Fibroblast of upper back skin (primary cell): ENCODE measurements at places on chromosomes 7 and 10.

DNA sequence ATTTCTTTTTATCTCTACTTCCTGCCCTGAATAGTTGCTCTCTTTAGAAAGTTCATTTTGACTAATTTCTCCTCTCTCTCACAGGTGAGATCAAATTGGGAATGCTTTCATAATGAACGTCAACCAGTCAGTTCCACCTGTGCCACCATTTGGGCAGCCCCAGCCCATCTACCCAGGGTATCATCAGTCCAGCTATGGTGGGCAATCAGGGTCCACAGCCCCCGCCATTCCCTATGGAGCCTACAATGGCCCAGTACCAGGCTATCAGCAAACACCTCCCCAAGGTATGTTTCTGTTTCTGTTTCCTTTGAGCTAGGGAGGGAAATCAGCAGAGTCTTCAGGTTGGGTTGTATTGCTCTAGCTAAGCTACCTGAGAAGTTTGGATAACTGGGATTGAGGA is 2.5 kb downstream of the SEC24C start:
- DNase-seq: no peak

DNA sequence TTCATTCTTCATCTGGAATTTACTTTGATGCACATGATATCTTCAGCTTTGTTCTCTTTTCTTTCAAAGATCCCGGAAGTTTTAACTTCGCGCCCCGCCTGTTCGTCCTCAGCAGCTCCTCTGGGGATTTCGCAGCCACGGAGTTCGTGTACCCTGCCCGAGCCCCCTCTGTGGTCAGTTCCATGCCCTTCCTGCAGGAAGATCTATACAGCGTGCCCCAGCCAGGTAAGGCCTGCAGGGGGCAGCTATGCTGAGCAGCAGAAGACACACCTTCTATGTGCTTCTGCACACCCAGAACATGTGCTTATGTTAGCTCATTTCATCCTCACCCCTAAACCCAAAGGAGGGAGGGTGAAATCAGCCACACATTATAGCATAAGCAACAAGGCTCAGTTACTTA is 79.7 kb upstream of the LYZL2 start:
- DNase-seq: no peak

GRCh38 chr7:135300913-135301765 is 67.5 kb downstream of the STRA8 start:
- DNase-seq: peak; percentile 62

DNA sequence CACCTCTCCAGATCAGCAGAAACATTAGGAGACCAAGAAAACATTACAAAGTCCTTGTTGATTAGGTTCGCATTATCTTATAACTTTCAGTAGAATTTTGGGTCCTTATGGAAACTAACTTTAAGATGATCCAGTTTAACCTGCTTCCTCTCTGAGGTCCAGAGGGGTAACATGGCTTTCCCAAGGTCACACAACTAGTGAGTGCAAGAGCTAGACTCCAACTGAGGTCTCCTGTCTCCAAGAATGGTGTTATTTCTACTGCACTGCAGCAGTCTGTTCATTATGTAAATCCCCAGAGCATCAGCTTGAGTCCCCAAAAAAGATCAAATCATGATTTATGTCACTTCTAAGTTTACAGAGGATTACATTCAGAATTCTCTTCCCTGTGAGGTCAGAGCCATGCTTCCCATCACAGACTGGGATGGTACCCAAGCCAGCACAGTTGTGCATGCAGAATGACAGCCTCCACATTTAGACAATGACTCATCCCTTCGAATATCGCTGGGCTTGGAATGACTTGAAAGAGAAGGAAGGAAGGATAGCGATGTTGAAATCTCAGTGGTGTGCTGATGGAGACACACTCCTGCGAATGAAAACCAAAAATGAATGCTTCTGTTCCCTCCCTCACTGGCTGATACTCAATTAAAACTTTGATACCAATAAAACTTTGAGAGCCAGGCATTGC is 163.1 kb upstream of the PLXNA4 start:
- peak; percentile 98 for DNase-seq

DNA sequence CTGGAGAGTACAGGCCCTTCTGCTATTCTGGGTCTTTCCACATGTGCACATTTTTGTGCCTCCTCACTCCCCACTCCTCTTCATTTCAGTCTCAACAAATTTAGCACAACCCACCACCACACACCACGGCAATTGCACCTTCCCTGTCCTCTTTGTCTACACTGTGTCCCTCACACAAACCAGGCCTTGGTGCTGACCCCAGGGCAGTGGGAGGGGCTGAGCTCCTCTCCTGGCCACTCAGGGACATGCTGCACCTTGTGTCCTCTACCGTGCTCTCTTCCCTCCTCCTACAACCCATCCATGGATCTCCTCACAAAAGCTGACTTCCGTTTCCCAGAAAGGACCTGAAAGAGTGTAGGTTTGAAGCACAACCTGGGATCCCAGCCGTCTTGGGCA is 90.9 kb upstream of the IKZF1 start:
- no peak for DNase-seq

- DNase-seq: peak; percentile 82
Measured at GRCh38 chr10:126013489-126014281, 117.3 kb downstream of the FANK1 start.

GRCh38 chr10:109926825-109927224 is 3.5 kb upstream of the XPNPEP1 start:
- DNase-seq: no peak

DNA sequence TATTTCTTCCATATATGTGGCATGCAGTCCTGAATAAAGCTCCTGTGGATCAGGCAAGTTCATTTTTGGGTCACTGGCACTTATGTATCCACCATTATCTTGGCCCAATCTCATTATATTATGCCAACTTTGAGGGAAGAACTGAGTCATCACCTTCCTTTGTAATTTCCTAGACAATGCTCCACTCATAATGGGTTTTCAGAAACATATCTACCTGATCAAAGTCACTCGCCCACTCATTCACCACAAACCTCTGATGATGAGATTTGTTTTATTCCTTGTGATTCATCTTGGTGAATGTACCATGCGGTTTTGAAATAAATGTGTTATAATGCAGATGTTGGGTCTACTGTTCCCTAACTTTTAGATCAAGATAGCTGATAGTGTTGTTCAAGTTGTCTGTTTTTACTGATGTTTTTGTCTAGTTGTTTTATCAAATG is 525.8 kb downstream of the KIF20B start:
- DNase-seq: peak; percentile 93

GRCh38 chr7:105693576-105693975 is 112.3 kb upstream of the EFCAB10 start:
- no peak for DNase-seq

GRCh38 chr10:129999140-129999539 is 35.1 kb upstream of the EBF3 start:
- DNase-seq: no peak

DNA sequence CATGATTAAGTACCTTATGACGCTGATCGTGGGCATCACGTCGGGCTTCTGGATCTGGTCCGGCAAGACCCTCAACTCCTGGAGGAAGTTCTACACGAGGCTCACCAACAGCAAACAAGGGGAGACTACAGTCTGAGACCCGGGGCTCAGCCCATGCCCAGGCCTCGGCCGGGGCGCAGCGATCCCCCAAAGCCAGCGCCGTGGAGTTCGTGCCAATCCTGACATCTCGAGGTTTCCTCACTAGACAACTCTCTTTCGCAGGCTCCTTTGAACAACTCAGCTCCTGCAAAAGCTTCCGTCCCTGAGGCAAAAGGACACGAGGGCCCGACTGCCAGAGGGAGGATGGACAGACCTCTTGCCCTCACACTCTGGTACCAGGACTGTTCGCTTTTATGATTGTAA is 2.5 kb downstream of the FZD1 start:
- DNase-seq: no peak

DNA sequence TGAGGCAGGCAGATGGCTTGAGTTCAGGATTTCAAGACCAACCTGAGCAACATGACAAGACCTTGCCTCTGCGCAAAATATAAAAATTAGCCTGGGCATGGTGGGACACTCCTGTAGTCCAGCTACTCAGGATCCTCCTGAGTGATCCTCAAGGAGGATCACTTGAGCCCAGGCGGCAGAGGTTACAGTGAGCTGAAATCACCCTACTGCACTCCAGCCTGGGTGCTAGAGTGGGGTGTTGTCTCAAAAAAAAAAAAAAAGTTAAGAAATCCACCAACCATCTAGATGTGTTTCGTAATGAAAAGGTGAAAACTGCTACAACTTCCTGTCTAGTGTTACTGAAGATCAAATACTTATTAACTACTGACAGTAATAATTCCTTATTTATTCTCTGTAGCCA is 8.1 kb downstream of the GLCCI1 start:
- DNase-seq: no peak

GRCh38 chr10:122678266-122678665 is 21.4 kb downstream of the C10orf120 start:
- DNase-seq: no peak

- no peak for DNase-seq
Measured at GRCh38 chr7:135843214-135843613, 94.6 kb upstream of the FAM180A start.

DNA sequence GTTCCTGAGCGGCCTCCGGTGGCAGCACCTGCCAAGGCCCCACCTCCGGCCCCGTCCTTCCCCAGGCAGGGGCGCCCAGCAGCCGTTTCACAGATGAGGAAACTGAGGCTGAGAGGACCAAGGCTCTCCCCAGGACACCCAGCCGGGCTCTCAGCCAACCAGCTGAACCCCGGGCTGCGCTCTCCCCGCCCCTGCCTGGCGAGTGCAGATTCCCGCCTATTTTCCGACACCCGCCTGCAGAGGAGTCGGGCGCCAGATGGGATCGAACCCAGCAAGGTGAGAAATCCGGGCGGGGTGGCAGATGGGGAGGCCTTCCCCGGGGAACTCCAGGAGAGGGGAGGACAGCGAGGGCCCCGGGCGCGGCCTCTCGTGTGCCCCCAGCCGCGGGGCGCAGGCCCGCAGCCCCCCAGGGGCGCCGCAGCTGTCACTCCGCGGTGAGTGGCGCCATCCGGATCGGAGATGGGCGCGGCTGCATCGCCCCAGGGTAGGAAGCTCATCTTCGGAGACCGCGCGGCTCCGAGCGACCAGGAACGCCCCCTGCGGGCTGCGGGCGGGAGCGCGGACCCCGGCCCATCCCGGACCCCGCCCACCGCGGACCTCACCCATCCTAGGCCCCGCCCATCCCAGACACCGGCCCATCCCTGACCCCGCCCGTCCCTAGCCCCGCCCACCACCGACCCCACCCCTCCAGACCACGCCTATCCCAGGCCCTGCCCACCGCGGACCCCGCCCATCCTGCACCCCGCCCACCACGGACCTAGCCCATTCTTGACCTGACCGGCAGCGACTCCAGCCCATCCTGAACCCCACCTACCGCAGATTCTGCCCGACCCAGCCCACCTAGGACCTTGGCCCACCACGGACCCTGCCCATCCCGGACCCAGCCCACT is 90.3 kb downstream of the MICALL2 start:
- no peak for DNase-seq

- DNase-seq: no peak
Measured at GRCh38 chr7:2006231-2006771, 226.4 kb downstream of the MAD1L1 start.

DNA sequence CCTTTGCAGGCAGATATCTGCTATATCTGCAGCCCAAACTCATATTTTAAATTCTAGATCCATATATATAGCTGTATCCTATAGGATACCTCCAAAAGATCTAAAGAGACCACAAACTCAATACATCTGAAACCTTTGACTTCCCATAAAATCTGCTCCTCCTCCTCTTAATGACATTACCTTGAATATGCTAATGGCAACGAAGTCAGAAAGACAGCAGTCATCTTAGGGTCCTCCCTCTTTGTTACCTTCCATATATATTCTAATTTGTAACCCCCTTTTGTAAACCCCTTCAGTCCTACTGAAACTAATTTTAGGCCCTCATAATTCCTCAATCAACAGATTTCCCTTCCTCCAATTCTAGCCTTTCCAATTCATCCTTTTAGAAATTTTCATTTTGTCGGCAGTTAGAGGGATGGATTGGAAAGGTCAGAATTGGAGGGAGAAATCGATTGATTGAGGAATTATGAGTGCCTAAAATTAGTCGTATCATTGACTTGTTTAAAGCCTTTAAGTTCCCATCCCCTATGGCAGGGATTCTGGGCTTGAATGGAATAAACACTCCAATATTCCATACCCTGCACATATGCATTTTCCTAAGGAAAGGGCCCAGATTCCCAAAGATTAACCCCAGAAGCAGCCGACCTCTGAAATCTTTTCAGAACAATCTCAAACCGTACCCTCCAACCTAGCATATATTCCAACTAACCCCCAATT is 2.4 kb downstream of the SYPL1 start:
- DNase-seq: no peak

DNA sequence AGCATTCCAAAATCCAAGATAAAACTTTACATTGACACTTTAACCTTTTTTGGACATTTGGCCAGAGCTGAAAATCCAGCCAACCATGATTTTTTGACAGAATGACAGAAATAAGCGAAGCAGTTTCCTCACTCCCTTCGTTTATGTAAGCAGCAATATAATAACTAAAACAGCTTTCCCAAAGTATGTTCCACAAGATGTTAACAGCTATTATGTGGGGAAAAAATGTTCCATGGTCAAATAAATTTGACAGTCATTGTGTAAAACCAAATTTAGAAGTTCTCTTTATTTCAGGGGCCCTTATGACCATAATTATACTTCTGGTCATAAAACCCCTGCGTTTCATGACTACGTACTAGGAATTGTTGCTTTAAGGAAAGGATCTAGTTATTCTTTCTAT is 416.5 kb downstream of the MAGI2 start:
- no peak for DNase-seq

- DNase-seq: no peak
Measured at GRCh38 chr7:8089036-8089780, 120.6 kb downstream of the GLCCI1 start.

DNA sequence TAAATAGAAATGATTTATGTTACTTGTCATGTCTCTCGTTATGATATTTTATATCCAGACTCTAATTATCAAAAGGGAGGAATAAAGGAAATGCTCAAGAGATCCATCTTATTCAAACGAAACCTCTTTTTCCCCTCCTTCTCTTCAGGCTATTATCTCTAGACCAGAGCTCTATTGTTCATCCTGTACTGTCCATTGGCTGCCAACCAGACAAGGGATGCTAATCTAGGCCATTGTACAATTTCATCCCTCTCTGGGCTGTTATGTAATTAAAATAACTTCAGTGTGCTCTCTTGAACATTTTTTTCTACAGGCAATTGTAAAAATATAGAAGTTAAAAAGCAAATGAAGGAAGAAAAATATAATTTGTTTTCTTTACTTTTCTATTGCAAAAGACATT is 220.4 kb downstream of the HDAC9 start:
- DNase-seq: no peak

DNA sequence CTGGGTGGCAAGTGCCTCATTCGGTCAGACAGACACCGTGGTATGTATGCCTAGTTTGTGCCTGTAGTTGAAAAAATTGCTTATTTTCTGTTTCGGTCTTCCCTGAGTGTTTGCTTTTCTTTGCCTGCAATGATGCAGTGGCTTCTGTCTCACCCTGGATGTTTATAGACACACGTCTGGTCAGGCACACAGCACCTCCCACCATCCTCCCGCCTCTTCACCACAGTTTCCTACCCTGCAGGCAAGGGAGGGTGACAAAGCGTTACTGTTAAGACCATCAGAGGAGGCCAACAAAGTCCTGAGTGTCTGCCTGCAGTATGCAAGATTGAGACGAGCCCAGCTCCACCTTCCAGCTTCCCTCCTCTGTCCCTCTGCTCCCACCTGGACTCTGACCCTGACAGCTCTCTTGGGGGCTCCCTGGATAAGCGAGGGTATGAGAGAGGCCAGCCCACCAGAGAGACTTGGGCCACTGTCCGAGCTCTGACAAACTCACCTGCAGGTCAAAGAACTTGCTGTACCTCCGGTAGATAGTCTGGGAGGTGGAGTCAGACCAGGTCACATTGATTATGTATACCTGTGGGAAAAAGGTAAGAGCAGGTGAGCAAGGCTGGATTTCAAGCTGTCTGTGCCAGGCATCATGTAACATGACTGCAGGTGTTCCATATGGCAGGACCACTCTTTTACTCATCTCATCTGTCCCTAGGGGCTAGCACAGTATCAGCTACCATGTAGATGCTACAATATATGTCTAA is 54.4 kb downstream of the SH3PXD2A start:
- DNase-seq: no peak
